ENCODE measurements at places on chromosomes 7 and 10.

- DNase-seq: no peak
Observed at GRCh38 chr10:57963546-57963945, 304.1 kb downstream of the IPMK start.

DNA sequence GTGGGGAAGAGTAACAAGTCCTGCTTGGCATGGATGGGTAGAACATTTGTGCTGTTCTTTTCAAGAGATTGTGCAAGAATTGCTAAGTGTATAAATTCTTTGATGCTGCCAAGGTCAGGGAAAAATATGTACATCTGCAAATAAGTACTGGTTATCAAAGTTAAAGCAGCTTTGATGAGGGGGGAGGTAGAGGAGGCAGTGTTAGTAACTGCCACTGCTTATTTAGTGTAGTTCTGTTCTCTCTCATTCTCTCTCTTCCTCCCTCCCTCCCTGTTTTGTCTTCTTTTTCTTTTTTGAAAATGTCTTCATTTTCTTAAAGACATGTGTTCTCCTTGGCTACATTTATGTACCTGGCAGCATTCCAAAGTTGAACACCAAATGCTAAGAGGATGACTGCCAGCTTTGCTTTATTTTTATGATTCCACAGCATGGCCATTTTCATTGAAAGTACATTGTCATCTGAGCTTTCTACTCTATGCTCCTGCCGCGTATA, 18.6 kb downstream of the CACNB2 start:
- peak; percentile 97 for DNase-seq

GRCh38 chr10:8045726-8046494, 8.6 kb upstream of the GATA3 start:
- DNase-seq: peak; percentile 35

GRCh38 chr7:3232228-3232627, 68.8 kb upstream of the SDK1 start:
- DNase-seq: no peak

DNA sequence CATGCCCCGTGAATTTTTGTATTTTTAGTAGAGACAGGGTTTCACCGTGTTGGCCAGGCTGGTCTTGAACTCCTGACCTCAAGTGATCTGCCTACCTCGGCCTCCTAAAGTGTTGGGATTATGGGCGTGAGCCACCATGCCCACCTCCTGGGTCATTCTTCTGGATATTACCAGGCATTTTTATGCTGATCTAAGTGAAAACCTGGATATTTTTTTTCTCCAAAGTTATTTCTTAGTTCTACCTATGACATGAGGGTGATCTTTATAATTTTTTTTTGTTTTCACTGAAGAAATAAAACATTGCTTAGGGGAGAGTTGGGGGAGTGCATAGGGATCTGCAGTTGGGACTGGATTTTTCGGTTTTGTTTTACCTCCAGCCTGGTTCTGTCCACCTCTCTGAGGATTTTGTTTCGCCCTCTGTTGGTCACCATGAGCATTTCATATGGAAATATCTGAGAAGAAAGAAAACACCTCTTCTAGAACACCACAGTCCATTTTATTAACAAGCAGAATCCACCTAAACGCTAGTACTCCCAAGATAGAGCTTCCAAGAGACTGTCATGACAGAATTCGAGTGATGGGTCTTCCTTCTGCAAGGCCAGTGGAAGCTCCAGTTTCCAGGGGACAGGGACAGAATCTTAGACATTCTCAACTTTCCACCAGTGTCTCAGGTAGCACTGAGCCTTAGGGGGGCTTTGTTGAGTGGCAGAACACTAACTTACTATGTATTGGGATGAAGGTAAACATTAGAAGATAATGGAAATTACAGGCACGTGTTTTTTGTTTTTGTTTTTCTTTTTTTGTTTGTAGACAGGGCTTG, 33.4 kb upstream of the AFAP1L2 start:
- DNase-seq: no peak

DNA sequence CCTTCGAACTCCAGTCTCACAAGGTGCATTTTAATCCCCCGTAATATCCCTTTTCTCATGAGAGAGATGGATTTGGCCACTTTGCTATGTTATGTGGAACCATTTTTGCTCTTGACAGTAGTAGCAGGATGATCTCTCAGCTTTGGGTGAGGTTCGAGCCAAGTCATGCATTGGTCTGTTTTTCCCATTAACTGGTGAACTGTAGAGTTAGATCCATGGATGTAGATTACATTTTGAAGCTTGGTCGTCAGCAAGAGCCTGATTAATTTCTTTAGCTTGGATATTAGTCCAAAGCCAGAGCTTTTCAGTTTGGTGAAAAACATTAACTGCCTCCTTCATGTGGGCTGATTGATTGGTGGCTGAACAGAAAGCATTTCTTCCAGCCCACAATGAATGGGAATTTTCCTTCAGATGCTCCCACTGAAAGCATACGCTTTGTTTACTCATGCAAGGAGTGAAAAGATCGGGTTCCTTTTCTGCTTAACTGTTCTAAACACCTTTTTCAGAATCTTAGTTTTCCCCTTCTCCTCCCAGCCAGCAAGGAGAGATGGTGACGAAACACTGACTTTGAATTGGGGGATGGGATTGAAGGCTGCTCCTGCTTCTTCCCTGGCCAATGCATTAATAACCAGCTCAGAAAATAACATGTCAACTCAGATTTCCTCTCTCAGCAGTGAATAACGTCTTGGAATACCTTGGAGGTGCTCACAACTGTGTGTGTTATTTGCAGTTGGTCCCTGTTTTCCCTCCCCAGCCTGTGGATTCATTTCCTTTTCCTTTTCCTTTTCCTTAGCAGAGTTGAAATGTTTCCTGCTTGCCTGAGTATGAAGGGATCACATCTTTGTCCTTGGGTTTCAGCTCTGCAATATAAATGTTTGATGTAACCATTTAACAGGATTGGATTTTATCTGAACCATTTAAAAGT, 351.8 kb upstream of the FZD8 start:
- DNase-seq: no peak

- no peak for DNase-seq
Observed at GRCh38 chr7:31067491-31067890, 15.4 kb downstream of the ADCYAP1R1 start.

- DNase-seq: peak; percentile 60
Observed at GRCh38 chr10:15571575-15571974, 148.1 kb downstream of the ITGA8 start.

- no peak for DNase-seq
Observed at GRCh38 chr10:118971187-118971586, 58.3 kb upstream of the NANOS1 start.

DNA sequence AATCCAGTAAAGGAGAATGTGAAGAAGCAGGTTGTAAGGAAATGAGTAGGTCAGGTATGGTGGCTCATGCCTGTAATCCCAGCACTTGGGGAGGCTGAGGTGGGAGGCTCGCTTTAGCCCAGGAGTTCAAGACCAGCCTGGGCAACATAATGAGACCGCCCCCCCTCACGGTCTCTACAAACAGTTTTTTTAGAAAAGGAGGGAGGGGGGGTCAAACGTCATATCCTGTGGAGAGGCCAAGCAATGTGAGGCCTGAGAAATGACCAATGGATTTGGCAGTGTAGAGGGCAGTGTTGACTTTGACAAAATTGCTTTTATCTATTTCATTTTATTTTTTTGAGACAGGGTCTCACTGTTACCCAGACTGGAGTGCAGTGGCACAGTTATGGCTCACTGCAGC, 2.3 kb upstream of the DNAJB12 start:
- no peak for DNase-seq

DNA sequence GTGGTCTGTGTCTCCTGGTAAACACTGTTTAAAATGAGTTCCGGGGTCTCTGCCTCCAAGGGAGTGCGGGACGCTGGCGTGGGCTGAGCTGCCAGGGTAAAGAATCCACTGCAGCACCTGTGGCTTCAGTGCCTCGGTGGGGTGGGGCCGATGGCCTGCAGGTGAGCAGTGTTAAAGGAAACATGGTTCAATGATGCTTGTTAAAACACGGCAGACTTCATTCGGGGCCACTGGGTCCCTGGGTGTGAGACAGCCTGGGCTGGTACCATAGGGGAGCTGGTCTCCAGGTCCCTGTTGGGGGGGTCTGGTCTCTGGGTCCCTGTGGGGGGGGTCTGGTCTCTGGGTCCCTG, 24.9 kb upstream of the KNDC1 start:
- DNase-seq: no peak

DNA sequence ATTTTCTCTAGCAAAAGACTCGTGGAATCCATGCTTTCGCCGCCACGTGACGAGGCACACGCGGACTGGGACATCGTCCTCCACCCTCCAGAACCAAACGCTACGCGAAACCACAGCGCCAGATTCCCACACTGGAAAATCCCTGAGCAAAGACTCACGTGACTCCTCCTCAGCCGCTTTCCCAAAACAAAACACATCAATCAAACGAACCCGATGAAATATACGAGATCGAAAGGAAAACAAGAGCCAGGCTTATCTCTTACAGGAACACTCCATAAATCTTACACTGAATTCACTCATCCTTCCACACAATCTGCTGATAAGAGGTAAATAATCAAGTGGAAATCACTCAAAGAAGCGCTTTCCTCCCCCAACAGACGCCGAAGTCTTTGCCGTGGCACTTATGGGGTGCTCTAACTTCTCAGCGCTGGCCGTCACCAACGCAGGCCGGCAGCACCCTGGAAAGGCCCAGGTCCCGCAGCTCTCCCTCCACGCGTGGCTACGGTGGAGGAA, 23.8 kb downstream of the DIP2C start:
- DNase-seq: no peak

DNA sequence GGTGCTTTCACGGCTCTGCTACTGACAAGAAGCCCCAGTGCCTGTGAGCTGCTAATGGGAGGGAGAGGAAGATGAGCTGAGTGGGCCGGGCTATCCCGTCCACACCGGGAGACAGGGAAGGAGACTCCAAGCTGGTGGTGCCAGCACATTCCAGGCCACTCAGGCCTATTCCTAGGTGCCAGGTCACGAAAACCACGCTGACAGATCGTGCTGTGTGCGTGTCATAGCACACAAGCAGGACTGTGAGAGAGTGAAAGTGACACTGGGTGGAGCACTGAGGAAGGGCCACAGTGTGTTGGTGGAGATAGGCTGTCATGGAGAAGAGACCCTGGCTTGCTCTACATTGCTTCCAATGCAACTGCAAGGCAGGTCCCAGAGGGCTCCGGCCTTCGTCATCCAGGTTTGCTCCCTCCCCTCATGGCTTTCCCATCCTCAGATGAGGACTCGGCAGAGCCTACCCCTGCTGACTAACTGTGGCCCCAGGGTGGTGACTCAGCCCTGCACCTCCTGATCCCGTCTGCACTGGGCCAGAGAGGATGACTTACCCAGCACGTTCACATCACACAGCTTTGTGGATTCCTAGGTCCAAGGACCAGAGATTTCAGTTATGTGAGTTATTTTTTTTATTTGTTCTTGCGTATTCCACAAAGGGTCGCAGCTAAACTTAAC, 167.3 kb downstream of the EGFR start:
- DNase-seq: no peak

- DNase-seq: peak; percentile 72
Observed at GRCh38 chr7:94907026-94907810, at the start of gene PPP1R9A. Gene PPP1R9A (plus strand): TSS chr7:94907594. CDS start chr7:94910114, 2,520 bp downstream.

GRCh38 chr7:39670934-39671333, 47.6 kb downstream of the RALA start:
- no peak for DNase-seq

DNA sequence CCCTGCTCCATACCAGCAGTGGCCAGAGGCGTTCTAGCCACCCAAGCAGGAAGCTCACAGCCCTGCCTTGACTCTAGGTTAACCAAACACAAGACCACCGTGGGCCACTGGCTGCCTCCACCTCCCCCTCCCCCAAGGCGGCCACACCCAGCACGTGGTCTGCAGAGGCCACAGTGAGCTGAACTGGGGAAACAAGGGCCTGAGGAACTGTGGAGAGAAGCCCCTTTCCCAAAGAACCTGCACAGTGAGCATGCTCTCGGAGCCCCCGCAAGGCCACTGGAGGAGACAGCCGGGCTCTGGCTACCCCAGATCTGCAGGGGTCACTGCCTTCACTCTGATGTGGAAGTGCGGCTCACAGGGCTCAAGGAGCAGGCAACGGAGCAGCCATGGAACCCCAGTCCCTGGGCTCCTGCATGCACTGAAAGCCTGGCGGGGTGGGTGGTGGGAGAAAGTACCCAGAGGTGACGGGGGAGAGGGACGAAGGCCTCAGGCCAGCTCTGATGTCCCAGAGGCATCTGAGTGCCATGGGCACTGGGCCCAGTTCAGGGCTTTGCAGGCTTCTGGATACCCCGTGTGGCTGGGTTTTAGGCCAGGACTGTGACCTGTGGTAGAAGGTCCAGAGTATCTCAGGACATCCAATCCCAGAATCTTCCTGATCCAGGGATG, 189.2 kb downstream of the EBF3 start:
- DNase-seq: no peak

All from brain (organoid and tissue), 16 donors.